ENCODE measurements at places on chromosomes 12 and 14. TPM values are rescaled to one million over a fixed set of nuclear protein-coding genes. Genes with fewer than 3 reads are reported as not detected.

PARPBP gene
- 29.6 TPM for polyA plus RNA-seq

GRCh38 chr12:103313894-103314293, 181.9 kb downstream of the C12orf42 start:
- H3K4me1 ChIP-seq, result no peaks in the 10 kb centered on the region
- no peak overlapping the region for H3K27ac ChIP-seq
- DNase-seq, result no peak
- no peaks in the 10 kb centered on the region for H3K27me3 ChIP-seq

GRCh38 chr14:26896447-26896846, 298.6 kb upstream of the NOVA1 start:
- H3K27ac ChIP-seq, result no peak overlapping the region
- no peaks in the 10 kb centered on the region for H3K27me3 ChIP-seq
- H3K4me3 ChIP-seq, result no peak overlapping the region
- H3K36me3 ChIP-seq, result no peaks in the 10 kb centered on the region
- DNase-seq, result no peak
- no peaks in the 10 kb centered on the region for H3K4me1 ChIP-seq

DNA sequence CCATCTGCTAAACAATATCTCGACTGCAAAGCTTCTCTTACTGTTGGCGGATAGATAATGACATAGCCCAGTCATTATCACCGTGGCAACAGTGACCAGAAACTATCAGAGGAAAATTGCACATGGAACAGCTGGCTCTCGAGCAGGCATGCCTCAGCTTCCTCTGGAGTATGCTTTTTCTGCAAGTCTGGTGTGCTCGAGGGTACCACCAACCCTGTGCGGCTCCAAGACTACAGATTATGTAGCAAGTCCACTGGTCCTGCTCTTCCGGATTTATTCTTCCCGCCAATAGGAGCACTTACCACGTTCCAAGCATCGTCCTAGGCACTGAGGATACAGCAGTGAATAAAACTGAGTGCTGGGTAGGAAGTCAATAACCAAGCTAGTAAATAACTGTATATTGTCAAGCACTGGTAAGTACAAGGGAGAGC, 1.4 kb upstream of the GLRX5 start:
- peak overlapping the region; percentile 86 for H3K4me3 ChIP-seq
- no peaks in the 10 kb centered on the region for H3K27me3 ChIP-seq
- DNase-seq, result peak; percentile 66
- peaks cover 34% of the 10 kb centered on the region for H3K36me3 ChIP-seq

- H3K4me1 ChIP-seq, result peaks cover 2% of the 10 kb centered on the region
- no peak overlapping the region for H3K27ac ChIP-seq
- H3K36me3 ChIP-seq, result no peaks in the 10 kb centered on the region
- H3K4me3 ChIP-seq, result no peak overlapping the region
- DNase-seq, result no peak
Measured at GRCh38 chr12:108327621-108328344, 11.3 kb downstream of the CMKLR1 start.

Measured in K562 (cell line).